ENCODE measurements at places on chromosomes 7 and 10. TPM values are rescaled to one million over a fixed set of nuclear protein-coding genes. Genes with fewer than 3 reads are reported as not detected.

DNA sequence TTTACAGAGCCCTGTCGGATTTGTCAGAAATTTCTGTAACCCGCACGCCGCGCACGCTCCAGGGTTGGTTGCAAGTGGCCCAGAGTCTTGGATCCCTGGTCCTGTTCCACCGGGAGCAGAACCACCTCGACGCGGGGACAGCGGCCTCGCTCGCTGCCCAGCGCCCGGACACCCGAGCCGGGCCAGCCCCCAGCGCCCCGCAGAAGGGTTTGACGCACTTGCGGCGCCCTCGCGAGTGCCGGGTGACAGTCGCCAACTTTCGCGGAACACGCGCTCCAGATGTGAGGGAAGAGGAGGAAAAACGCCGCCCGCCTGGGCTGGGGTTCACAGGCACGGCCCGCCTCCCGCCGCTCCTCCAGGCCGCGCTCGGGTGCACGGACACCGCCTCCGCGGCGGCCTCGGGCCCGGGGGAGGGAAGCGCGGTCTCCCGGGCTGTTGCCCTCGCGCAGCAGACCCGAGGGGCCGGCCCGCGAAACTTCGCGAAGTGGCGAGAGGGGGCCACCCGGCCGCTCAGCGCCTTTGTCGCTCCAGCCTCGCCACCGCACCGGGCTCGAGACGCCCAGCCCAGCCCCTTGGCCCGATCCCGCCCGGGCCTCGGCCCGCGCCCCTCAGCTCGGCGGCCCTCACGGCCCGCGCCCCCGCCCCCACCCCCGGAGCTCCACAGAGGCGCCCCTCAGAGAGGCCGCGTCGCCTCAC lies 514 bp downstream of the RNF216 start:
- no peaks in the 10 kb centered on the region for H3K4me1 ChIP-seq
- H3K27ac ChIP-seq: peak overlapping the region; percentile 12
- H3K36me3 ChIP-seq: peaks cover 3% of the 10 kb centered on the region
- peak overlapping the region; percentile 73 for H3K4me3 ChIP-seq
- DNase-seq: peak; percentile 21

GRCh38 chr7:150631866-150632864 lies at the start of gene GIMAP6:
Gene GIMAP6, minus strand, starts transcription at chr7:150632385. Its CDS starts 2,243 bp downstream, at chr7:150630142.
- no peaks in the 10 kb centered on the region for H3K36me3 ChIP-seq
- H3K27me3 ChIP-seq: no peaks in the 10 kb centered on the region
- H3K4me1 ChIP-seq: no peaks in the 10 kb centered on the region
- no peak for DNase-seq

DNA sequence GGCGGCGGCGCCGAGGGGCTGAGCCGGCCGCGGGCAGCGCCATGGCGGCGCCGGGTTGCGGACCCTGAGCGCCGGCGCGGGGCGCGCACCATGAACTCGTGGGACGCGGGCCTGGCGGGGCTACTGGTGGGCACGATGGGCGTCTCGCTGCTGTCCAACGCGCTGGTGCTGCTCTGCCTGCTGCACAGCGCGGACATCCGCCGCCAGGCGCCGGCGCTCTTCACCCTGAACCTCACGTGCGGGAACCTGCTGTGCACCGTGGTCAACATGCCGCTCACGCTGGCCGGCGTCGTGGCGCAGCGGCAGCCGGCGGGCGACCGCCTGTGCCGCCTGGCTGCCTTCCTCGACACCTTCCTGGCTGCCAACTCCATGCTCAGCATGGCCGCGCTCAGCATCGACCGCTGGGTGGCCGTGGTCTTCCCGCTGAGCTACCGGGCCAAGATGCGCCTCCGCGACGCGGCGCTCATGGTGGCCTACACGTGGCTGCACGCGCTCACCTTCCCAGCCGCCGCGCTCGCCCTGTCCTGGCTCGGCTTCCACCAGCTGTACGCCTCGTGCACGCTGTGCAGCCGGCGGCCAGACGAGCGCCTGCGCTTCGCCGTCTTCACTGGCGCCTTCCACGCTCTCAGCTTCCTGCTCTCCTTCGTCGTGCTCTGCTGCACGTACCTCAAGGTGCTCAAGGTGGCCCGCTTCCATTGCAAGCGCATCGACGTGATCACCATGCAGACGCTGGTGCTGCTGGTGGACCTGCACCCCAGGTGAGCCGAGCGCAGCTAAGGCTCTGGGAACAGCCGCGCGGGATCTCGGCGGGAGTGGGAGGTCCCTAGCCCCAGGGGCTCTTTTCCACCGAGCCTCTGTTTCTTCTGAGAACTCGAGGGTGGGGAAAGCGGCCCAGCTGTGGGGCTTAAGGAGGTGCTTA lies at the start of gene GPR26:
GPR26 (plus strand) TSS at position 38 of the 919 bp plus-strand sequence; CDS start at position 91, 53 bp downstream.
- no peaks in the 10 kb centered on the region for H3K36me3 ChIP-seq
- H3K27me3 ChIP-seq: peaks cover 13% of the 10 kb centered on the region
- H3K4me1 ChIP-seq: no peaks in the 10 kb centered on the region
- H3K4me3 ChIP-seq: no peak within 1 kb of the TSS
- DNase-seq: no peak

GRCh38 chr7:155815332-155816191 lies 3.3 kb upstream of the SHH start:
- no peak overlapping the region for H3K4me3 ChIP-seq
- H3K27ac ChIP-seq: no peak overlapping the region
- peak; percentile 76 for DNase-seq
- no peaks in the 10 kb centered on the region for H3K36me3 ChIP-seq
- peaks cover 28% of the 10 kb centered on the region for H3K27me3 ChIP-seq

DNA sequence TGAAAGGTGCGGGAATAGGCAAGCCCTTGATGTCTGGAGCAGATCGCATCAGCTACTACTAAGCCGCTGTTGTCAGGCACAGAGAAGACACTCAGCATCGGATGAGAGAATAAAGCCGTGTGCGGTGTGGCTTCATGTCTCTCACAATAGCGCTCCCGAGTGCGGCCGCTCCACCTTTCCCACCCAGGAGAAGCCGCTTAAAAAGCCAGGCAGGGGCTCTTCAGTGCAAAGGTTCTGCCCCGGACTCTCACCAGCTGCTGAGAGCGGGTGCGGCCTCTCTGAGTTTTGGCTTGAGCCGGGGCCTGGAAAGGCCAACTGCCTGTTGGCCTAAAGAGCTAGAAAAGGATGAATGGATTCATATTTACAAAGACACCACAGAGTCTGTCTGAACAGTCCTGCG lies 600.6 kb downstream of the DNAJB6 start:
- DNase-seq: no peak
- H3K4me3 ChIP-seq: no peak overlapping the region
- no peaks in the 10 kb centered on the region for H3K27me3 ChIP-seq
- H3K36me3 ChIP-seq: no peaks in the 10 kb centered on the region

DNA sequence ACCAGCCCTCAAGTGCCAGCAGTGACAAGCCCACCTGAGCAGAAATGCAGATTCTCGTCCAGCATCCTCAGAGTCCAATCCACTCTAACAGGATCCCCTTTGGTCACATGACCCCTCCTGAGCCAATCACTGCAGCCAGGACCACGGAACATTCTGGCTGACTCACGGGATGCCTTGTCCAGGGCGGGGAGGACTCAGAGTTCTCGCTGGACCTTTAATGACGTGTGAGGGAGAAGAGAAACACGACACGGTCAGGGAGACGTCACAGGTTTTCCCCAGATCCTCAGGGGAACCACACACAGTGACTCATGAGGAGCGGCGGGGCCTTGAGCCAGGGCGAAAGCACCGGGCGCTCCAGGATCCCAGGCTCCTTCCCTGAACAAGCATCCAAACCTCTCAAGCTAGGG lies 155.7 kb downstream of the PTPRN2 start:
- H3K36me3 ChIP-seq: no peaks in the 10 kb centered on the region
- H3K27ac ChIP-seq: peak overlapping the region; percentile 99
- DNase-seq: peak; percentile 90
- peaks cover 13% of the 10 kb centered on the region for H3K27me3 ChIP-seq
- H3K4me3 ChIP-seq: peak overlapping the region; percentile 52

Gene MYH16
- 4.7 TPM for total RNA-seq

Gene OR2A5
- total RNA-seq: not detected

DNA sequence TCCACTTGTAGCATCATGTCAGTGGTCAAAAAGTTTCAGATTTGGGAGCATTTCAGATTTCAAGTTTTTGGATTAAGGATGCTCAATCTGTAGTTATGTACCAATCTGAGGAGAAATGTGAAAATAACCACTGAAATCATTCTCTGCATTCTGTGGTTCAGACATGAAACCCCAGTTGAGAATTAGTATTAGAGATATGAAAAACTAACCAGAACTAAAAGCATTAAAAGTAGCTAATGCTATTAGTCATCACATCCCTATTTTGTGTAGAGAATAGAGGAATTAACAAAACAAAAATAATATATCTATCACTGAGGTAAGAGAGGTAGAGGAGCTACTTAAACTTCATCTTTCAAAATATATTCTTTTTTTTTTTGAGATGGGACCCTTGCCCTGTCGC lies 28.0 kb downstream of the MICU1 start:
- no peaks in the 10 kb centered on the region for H3K27me3 ChIP-seq
- no peak for DNase-seq
- H3K27ac ChIP-seq: no peak overlapping the region
- H3K4me3 ChIP-seq: no peak overlapping the region
- no peaks in the 10 kb centered on the region for H3K4me1 ChIP-seq

GRCh38 chr10:36676756-36677430 lies 448.5 kb upstream of the ANKRD30A start:
- H3K4me3 ChIP-seq: no peak overlapping the region
- H3K4me1 ChIP-seq: peaks cover 47% of the 10 kb centered on the region
- peak overlapping the region; percentile 47 for H3K27ac ChIP-seq
- no peaks in the 10 kb centered on the region for H3K36me3 ChIP-seq

Gene TAS2R40
- not detected for total RNA-seq

Gene SLC26A5
- total RNA-seq: 0.86 TPM

Gene PPP2R2D
- total RNA-seq: 40.3 TPM

- no peaks in the 10 kb centered on the region for H3K27me3 ChIP-seq
- H3K27ac ChIP-seq: peak overlapping the region; percentile 6
- H3K36me3 ChIP-seq: no peaks in the 10 kb centered on the region
- peaks cover 6% of the 10 kb centered on the region for H3K4me1 ChIP-seq
- peak overlapping the region; percentile 76 for H3K4me3 ChIP-seq
Measured at GRCh38 chr10:93703066-93703465, 674 bp upstream of the FRA10AC1 start.

Gene GRM3
- total RNA-seq: not detected

Gene ECHS1
- 120 TPM for total RNA-seq

GRCh38 chr7:75743455-75743859 lies 4.7 kb upstream of the HIP1 start:
- no peaks in the 10 kb centered on the region for H3K36me3 ChIP-seq
- H3K4me1 ChIP-seq: no peaks in the 10 kb centered on the region
- no peaks in the 10 kb centered on the region for H3K27me3 ChIP-seq
- H3K4me3 ChIP-seq: no peak overlapping the region

DNA sequence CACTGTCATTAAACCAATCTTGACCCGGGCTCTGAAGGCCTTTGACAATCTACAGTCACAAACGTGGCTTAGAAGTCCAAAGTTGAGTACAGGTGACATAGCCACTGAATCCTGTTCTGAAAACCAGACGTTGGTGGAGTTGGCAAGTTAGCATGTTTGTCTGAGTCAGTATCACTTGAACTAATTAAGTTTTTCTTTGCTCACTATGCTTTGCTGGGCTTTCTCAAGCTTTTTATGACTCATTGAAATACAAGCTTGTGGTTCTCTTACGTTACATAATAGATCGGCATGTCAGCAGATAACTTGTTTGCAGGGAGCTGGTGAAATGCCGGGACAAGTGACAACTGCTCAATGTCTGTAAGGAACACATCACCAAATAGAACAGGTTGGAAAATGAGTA lies 53.8 kb downstream of the ARL5B start:
- H3K4me1 ChIP-seq: peaks cover 15% of the 10 kb centered on the region

DNA sequence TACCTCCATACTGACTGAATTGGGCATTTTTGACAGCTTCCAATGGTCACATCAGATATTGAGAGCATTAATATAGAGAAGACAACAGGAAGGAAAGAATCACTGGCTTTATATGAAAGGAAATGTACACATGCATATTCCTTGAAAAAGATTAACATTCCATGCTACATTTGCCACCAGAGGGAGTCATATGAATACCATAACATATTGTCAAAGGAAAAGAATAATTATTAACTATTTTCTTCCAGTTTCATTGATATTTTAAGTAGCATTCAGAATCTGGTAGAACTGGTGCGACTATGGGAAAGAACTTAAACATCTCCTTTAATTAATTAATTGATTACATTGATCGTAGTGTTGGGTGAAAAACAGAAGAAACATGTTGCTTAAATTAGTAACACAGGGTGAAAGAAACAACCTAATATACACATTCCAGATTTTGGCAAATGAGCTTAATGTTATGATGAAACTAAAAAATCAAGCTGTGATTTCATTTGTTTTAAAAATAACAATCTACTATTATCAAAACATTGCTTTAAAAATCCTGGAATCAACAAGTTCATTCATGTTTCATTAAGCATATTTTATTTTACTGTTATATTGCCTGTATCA lies 71.5 kb downstream of the GPR85 start:
- no peak overlapping the region for H3K27ac ChIP-seq
- H3K36me3 ChIP-seq: no peaks in the 10 kb centered on the region
- no peaks in the 10 kb centered on the region for H3K4me1 ChIP-seq
- H3K4me3 ChIP-seq: no peak overlapping the region
- peak; percentile 50 for DNase-seq

GRCh38 chr10:48901319-48901718 lies 38.3 kb downstream of the LRRC18 start:
- no peak for DNase-seq
- no peaks in the 10 kb centered on the region for H3K4me1 ChIP-seq
- H3K27ac ChIP-seq: no peak overlapping the region

DNA sequence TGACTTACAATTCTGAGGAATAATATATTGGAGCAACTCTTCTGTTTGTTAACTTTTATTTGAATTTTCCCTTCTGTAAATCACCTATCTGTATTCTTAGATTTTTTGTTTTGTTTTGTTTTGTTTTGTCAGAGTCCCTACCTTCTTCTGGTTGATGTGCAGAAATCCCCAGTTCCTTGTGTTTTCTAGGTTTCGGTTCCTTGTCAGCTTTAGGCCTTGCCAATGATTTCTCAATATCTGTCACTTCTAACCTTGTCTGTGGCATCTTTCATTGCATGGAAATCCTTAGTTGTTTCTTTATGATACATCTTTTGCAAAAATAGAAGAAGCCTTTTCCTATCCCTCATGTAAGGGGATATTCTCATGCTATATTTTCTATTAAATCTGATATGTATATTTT lies 21.7 kb upstream of the ST8SIA6 start:
- no peaks in the 10 kb centered on the region for H3K27me3 ChIP-seq

DNA sequence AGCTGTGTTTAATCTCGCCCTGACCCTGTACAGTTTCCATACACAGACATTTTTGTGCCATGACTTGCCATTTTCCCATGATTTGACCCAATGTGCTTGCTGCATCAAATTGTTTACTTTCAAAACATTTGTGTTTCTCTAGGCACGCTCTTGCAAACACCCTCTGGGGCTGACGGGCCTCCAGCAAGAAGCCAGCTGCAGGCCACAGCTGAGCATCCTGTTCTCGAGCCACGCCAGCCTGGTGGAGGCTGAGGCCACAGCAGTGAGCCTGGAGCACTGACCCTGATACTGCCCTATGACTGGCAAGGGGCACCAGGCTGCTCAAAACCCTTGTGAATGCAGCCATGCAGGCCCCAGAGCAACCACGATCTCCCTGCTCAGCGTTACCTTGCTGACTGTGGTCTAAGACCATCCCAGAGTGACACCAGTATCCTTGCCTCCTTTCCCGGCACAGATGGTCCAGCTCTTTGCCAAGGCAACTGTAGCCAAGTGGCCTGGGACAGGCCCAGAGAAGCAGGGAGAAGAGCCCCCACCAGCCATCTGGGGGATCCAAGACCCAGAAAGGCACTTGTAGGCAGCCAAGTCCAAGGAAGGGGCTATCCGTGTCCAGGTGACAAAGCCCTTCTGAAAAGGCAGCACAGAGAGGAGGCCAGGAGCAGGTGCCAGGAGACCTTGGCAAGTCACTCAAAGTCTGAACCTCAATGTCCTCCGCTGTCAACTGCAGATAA lies 78.5 kb downstream of the OAT start:
- H3K36me3 ChIP-seq: no peaks in the 10 kb centered on the region
- no peaks in the 10 kb centered on the region for H3K27me3 ChIP-seq
- no peak overlapping the region for H3K27ac ChIP-seq
- peak; percentile 7 for DNase-seq
- H3K4me1 ChIP-seq: no peaks in the 10 kb centered on the region
- no peak overlapping the region for H3K4me3 ChIP-seq

Measured in PC-3 (cell line).